Hepatocyte (in vitro differentiated cells): ENCODE measurements at places on chromosomes 4 and X. TPM values are rescaled to one million over a fixed set of nuclear protein-coding genes. Genes with fewer than 3 reads are reported as not detected.
A peak's percentile ranks its signal among the peaks of the same experiment; 100 is the strongest.

RPL36A gene
- polyA plus RNA-seq, result 245 and 263 TPM in 2 replicates

S100G gene
- 4.1 and 8.1 TPM in 2 replicates for polyA plus RNA-seq

AFM gene
- 34.8 and 52.7 TPM in 2 replicates for polyA plus RNA-seq

ATP1B4 gene
- not detected in 2 replicates for polyA plus RNA-seq

DNA sequence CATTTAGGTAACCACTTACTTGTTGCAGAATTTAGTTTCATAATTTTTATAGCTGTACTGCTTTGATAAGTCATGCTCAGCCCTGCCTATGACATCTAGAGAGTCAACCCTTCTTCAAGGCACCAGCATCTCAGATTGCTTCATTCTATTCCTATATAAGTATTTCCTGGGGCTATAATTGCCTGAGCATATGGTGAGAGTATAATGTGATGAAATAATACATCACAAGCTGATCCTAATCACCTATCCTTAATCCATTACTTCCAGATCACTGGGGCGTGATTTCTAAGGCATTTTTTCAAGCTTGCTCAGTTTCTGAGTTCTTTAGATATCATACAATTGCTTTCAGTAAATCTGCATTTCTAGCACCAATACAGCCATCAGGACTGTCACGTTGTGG is 200.0 kb upstream of the NPY2R start:
- DNase-seq, result no peak

DNA sequence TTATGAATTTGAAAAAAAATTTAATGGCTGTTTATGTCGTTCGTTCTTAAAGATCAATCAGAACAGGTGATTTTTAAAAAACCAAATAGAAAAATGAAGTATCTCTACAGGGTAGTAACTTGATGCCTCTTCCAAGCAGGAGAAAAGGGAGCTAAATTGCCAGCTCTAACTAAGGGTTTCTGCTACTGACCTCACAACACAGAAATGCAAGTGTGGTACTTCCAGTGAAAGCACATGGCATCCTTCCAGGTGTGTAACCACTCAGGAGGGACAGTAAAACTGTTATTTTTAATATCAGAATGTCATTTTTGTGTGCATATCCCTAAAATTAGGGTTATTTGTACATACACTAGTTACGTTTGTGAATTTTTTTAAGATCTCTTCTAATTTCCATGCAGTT is 116.8 kb upstream of the ZCCHC13 start:
- DNase-seq, result no peak

DNA sequence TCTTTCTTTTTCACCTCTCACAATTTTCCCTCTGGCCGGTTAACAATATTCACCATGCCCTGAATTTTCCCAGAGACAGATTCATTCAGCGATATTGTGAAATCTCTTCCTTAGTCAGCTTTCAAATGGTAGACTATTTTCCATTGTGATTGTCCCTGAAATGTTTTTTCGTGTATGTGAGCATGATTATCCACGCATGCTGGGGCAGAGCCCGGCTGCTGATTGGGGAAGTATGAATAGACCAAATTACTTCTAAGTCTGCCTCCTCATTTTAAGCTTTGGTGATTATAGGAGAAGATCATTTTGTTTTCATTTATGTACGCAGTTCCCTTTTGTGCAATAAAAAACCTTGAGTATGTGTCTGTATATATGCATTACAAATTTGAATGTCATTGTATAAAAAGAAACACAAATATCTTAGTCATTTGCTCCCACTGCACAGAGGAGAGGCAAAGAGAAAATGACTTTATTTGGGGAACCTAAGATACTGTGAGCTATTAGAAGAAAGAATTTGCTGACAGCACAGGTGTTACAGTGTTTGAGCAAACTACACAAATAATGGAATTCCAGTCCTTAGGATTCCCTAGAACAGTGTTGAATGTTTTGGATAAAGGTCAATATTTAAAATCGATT is 11.3 kb downstream of the DTHD1 start:
- no peak for DNase-seq

DNA sequence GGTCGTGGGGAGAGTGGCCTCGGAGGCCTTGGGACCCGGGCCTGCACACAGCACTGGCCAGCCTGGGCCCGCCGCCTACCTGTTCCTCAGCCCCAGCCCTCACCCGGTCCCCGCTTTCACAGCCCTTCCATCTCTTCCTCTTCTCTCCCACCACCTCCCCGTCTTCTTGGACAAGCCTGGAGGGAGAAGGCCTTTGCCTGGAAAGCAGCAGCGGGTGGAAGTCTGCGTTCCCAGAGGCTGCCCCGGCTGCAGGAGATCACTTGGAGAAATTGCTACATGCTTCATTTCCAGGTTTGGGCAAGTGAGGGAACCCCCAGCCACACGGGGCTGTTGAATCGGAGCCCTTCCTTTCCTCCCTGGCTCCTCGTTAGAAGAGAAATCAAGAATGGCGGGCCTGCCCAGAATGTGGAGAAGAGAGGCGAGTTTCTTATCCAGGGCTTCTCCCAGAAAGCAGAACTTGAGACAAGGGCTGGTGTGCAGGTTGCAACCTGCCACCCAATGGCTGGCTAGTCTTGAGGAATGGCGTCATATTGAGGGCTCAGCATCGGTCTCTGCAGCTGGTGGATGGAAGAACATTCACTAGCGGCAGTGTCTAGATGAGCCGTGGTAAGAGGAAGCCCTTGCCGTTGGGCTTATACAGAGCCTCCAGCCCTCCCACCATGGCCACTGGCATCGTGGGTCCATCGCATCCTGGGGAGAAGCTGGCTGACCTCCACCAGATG is 1.2 kb upstream of the PDZD4 start:
- no peak for DNase-seq

GRCh38 chrX:9775930-9776329 is 10.3 kb upstream of the GPR143 start:
- no peak for DNase-seq

GRCh38 chrX:3154386-3154975 is 113.2 kb downstream of the ARSF start:
- no peak for DNase-seq

DNA sequence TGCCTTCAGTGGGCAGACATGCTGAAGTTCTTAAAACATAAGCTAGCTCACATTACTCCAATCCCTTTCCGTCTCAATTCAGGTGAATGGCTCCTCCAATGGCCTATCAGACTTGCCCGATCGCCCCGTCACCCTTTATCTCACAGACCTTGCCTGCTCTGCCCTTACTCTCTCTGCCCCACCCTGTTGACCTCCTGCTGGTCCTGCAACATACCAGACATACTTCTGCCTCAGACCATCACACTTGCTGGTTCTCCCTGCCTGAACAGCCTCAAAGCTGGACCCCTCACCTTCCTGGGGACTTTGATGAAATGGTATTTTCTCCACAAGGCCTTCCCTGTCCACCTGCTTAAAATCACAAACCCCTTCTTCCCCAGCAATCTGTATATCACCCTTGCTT is 340.1 kb upstream of the NR3C2 start:
- DNase-seq, result peak; percentile 7

DNA sequence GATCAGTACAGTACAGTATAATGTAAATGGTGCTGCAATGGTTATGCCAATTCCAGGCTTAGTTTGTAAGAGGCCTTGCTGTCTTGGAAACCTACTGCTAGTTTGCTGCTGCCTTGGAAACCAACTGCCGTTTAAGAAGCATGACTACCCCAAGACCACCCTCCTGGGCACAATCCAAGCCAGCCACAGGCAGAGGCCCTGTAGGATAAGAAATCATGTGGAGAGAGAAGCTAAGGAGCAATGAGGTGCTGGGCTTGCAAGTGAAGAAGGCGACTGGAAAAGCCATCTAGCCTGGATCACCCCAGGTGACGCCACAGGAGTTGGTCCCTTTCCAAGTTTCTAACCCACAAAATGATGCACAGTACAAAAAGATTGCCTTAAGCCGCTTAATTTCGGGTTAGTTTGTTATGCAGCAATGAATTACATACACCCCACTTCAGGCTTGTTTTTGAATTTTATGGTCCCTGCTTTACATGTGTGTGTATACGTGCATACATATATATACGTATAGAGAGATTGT is 16.9 kb downstream of the ZFP42 start:
- DNase-seq, result no peak

GRCh38 chr4:22356987-22357596 is 158.8 kb downstream of the ADGRA3 start:
- peak; percentile 30 for DNase-seq

- no peak for DNase-seq
These were observed 70.6 kb downstream of the TNIP2 start for GRCh38 chr4:2685541-2685940.

DNA sequence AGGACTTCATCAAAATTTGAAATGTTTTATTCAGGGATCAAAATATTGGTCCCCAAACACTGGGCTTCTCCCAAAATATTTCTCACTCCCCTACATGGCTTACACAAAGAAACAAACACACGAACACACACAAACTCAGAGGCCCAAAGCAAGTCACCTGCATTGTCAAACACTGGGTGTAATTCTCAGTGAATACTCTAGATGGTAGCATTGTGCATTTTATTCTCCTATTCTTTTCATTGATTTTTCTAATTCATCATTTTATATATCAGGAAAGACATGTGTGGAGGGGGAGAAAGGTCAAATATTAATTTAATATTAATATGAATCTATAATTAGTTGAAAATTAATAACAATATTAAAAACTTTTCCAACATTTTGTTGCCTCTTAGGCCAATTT is 72.3 kb upstream of the TNMD start:
- peak; percentile 10 for DNase-seq

- DNase-seq, result no peak
These were observed 39.7 kb upstream of the OGT start for GRCh38 chrX:71493111-71493613.

DNA sequence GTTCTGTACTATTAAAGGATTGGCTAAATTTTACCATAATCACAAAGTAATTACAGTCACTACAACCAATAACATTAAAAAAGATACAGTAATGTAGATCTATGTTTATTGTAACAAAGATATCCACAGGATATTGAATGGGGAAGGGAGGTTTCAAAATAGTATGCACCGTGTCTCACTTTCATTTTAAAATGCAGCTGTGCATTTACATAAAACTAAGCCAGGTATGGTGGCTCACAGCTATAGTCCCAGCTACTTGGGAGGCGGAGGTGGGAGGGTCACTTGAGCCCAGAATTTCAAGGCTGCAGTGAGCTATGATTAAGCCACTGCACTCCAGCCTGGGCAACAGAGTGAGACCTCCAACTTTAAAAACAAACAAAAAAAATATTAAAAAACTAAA is 8.5 kb downstream of the SRP72 start:
- no peak for DNase-seq

GRCh38 chr4:77152421-77152820 is 4.6 kb upstream of the CCNG2 start:
- DNase-seq, result peak; percentile 55

DNA sequence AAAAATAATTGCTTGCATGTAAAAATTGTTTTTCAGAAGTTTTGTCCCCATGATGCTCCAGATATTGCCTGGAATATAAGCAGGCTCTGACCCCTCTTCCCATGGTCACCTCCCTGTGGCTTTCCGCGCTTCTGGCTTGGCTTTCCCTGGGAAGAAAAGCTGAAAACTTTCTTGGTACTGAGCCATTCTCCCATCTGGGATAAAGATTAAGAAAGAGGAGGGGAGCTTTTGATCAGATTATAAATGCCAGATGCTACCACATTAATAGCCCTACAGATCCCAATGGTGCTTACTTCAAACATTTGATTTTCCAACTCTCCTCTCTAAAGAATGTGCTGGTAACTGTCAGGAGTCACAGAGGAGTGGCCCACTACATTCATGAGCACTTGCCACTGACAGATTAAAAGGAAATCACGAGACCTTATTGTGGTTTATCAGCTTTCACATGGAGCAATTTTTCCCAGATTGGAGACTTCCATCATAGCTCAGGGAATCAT is 54.4 kb upstream of the GAB1 start:
- DNase-seq, result no peak

GRCh38 chr4:107950746-107951540 is 19.6 kb downstream of the CYP2U1 start:
- DNase-seq, result no peak

DNA sequence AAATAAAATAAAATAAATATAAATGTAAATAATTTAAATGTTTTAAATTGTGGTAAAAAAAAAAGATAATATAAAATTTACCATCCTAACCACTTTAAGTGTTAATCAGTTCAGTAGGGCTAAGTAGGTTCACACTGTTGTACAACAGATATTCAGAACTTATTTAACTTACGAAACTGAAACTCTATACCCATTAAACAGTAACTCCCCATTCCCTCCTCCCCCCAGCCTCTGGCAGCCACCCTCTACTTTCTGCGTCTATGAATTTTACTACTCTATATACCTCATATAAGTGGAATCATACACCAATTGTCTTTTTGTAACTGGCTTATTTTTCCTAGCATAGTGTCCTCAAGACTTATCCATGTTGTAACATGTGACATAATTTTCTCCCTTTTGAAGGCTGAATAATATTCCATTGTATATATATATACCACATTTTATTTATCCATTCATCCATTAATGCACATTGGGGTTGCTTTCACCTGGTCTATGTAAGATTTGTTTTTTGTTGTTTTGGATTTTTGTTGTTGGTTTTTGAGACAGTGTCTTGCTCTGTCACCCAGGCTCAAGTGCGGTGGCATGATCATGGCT is 32.5 kb upstream of the ELF2 start:
- DNase-seq, result no peak

GRCh38 chr4:13601048-13601447 is 26.5 kb downstream of the BOD1L1 start:
- DNase-seq, result no peak

DNA sequence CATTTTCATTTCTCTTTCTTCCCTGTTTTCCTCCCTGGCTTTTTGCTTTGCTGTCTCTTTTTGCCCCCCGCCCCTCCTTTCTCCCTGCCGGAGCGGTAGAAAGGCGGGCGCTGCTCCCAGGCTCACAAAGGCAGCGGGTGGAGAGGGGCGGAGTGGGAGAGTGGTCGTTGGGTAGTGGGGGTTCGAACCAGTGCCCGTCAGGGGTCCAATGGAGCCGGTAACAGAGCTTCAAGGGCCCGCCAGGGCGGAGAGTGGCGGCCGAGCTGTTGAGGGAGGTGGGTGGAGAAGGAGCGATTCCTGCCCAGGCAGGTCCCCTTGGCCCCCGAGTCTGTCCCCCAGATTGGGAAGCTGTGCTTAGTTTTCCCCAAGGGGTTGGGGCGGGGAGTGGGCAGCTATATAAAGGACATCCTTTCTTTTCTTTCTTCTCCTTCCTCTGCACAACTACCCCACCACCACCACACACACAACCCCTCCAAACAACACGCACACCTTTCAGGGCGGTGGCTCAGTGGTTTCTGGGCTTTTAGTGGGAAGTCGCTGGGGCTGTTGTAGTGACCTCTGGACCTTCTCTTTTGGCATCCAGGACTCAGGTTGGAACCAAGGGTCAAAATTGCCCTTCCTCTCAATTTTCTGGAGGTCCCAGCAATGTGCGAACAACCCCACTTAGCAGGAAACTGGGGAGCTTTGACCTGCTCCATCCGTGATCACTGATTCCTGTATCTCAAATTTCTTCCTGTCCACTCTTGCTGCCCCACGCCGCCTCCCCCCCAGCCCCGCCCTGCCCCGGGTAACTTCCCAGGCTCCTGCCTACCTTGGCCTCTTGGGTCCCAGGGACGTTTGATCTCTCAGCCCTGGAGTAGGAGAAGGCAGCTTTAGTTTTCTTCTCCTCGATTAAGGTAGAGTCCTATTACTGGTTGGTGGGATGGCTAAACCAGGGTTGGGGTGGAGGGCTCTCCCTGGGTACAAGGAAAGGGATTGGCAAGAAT is 1.9 kb downstream of the EFNB1 start:
- DNase-seq, result peak; percentile 8
